Upper lobe of right lung (tissue), 1 donor: ENCODE measurements at places on chromosomes 7 and 10. TPM values are rescaled to one million over a fixed set of nuclear protein-coding genes. Genes with fewer than 3 reads are reported as not detected.

DNA sequence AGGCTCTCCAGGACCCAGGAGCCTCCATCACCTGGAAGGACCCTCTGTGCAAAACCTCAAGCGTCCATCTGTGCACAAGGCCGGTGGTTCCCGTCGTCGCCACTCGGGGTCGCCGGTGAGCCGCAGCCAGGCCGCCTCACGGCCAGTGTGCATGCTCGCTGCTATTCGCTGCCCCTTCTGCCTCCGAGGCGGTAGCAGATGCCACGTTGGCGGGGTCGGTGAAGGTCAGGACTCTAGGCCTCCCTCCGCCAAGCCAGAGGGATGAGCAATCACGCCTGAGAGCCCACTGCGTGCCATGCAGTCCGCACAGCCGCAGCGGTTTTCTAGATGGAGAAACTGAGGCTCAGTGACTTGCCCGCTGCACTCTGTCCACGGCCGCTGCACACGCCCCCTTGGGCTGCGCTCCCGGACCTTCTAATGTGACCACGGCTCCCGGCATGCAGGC lies 5.7 kb downstream of the UPK3B start:
- no peaks in the 10 kb centered on the region for H3K36me3 ChIP-seq
- no peaks in the 10 kb centered on the region for H3K27me3 ChIP-seq
- no peak overlapping the region for H3K27ac ChIP-seq
- H3K4me1 ChIP-seq = peaks cover 8% of the 10 kb centered on the region
- H3K4me3 ChIP-seq = no peak overlapping the region
- DNase-seq = peak; percentile 85

GRCh38 chr7:156079156-156079555 lies 266.9 kb upstream of the SHH start:
- no peaks in the 10 kb centered on the region for H3K4me1 ChIP-seq
- H3K27me3 ChIP-seq = no peaks in the 10 kb centered on the region
- H3K36me3 ChIP-seq = no peaks in the 10 kb centered on the region
- no peak for DNase-seq

DNA sequence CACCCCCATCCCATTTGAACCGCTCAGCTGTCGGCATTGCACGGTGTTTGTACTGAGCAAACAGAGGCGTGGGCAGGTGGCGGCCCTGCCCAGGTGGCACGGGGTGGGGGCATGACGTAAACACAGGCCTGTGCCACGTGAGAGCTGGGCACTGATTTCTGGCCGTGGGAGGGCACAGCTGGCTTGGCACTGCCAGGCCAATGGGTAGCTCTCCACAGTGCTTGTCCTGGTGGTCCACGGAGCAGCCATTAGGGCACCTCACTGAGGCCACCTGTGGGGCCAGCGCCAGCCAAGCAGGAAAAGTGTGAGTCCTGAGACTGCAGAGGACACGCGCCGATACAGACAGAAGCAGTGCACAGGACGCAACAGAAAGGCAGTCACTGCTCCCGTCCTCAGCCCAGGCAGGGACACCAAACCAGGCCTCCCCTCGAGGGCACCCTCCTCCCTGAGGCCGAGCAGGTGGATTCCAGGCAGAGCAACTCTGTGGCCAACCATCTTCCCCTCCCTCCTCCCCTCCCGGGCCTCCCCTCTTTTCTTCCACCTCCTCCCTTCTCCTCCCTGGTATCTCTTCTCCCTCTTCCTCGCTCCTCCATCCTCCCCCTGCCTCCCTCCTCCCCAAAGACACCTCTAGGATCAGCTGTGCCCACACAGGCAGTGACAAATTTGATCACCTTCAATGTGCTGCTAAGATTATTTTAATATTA lies 258.7 kb downstream of the ELFN1 start:
- H3K27me3 ChIP-seq = no peaks in the 10 kb centered on the region
- no peaks in the 10 kb centered on the region for H3K4me1 ChIP-seq
- no peak overlapping the region for H3K4me3 ChIP-seq
- peak; percentile 83 for DNase-seq
- no peaks in the 10 kb centered on the region for H3K36me3 ChIP-seq
- no peak overlapping the region for H3K27ac ChIP-seq

The CYP3A5 gene
- total RNA-seq = 15.1 TPM

The DOCK4 gene
- total RNA-seq = 100 TPM

The HOXA10 gene
- total RNA-seq = 0.38 TPM
